ENCODE measurements at places on chromosomes 1 and 21.

DNA sequence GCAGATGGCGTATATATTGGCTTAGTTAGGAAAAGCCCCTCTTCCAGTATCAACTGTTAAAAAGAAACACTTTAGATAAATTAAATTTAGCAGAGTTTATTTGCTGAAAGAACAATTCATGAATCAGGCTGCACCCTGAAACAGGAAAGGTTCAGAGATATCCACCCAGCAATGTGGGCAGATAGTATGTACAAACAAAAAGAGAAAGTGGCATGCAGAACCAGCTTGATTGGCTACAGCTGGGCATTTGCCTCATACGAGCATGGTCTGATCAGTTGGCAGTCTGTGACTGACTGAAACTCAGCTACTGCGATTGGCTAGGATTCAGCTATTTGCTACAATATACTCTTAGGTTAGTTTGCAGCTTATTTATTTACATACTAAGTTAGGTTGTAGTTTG is 98.2 kb downstream of the ZC3H11B start:
- no peak for DNase-seq

DNA sequence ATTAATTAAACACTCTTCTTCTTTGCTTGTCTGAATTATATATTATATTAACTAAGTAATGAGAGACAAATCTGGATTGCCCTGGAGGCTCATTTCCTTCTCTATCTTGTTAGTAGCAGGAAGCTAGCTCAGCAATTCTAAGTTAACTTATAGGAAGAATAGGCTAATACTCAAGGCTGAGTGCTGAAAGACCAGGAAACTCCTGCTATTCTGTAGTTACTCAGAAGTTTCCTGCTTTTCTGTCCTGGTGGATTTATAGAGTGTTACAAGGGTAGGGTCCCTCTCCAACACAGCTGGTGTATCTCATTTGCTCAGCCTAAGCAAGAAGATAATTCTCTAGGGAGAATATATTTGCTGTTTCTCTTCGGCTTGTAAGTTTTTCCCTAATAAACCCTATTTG is 29.2 kb downstream of the HSPA13 start:
- no peak for DNase-seq

DNA sequence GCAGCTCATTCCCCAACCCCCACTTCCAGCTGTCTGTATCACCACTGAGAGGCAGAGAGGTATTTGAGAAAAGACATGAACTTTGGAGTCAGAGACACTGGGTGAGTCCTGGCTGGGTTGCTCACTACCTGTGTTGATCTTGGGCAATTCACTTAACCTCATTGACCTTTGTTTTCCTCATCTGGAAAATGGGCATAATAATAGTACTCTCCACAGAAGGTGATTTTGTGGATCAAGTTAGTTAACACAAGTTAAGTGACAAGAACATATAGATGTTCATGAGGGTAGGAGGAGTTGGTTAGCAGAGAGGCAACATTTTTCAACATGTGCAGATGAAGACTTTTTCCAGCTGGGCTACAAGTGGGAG is 17.1 kb upstream of the ETV3L start:
- no peak for DNase-seq

- no peak for DNase-seq
Observed at GRCh38 chr1:71193153-71193552, 112.3 kb upstream of the ZRANB2 start.

DNA sequence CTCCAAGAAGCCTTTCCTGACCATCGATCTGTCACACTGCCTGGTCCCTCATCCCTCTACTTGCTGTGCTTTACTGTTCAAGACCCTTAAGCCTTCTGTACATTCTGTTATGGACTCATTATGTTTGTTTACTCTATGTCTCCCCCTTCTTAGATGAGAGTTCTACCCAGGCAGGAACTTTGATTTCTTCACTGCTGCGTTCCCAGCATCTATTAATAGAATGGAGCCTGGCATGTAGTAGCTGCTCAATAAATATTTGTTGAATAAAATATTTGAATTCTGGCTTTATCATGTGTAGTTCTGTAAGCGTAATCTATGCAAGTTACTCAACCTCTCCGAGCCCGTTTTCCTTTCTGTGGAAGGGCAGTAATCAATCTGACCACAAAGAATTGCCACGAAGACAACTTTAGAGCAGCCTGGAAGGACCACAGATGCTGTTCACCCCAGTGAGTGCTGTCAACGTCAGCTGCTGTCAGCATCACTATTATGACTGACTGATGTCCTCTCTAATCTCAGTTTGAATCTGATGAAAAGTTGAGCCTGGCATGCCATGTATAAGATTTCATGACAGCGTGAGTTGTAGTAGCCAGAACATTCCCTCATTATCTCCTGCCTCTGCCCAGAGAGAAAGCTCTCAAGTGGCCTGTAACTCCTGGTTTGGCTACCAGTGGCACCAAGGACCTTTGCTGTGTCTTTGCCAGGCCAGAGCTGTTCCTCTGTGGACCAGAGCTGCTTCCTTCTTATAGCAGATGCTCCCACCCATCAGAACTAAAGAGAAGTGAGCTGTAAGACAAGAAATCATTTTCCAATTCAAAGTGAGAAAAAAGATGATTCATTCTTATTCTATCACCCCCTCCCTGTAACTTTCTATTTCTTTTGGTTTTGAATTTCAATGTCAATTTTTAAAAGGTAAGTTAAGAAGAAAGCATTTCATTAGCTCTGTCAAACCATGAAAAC is 94.5 kb downstream of the PRDM2 start:
- no peak for DNase-seq

GRCh38 chr1:50605186-50605875 is 182.1 kb upstream of the DMRTA2 start:
- DNase-seq: no peak

- no peak for DNase-seq
Observed at GRCh38 chr1:174156437-174156836, 2.9 kb upstream of the RABGAP1L start.

DNA sequence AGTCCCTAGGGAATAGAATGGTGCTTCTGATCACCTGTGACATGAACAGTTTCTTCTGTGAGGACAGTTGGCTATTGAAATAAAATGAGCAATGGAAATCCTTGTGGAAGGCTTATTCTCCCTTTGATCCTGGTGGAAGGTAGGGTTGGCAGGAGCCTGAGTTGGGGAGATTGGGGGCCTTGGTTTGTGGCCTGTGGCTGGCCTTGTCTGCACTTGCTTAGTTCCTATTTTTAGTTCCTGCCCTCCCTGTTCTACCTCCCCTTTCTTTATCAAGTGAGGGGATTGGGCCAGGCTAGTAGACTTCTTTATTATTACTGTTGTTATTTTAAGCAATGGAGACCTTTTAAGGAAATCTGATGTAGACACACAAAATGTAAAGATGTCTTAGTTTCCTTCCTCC is 8.2 kb downstream of the DMRTB1 start:
- DNase-seq: no peak

DNA sequence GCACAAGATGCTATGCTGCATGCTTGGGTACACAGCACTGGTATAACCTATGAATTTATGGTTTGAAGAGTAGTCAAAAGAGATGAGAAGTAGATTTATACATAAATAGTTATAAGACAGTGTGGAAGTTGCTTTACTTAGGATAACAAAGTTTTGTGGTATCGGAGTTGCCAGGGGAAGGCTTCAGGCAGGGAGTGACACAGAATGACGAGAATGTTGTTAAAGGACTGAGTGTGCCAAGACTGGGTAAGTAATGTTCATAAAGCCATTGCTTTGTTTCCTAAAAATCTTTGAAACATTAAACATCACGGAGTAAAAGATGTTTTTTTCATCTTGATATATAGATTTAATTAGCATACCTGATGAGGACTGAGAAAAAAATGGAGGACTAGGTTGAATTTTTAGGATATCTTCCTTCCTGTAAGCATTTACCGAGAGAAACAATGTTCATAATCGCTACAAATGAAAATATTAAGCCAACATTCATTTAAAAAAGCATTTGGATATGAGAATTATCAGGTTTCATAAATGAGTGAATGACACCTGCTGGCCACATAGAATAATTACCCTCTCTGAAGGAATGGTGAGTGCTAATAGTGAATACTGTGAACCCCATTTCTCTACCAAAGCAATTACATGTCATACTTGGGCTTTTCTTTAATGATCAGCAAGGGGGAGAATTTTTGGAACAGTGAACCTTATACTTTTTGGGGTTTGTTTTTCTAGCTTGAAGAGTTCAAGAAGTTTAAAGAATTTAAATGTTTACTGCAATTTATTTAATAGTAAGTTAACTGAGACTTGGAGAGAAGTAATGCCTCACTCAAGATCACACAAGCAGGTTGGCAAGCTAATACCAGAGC is 28.4 kb downstream of the EXTL2 start:
- no peak for DNase-seq

- no peak for DNase-seq
Observed at GRCh38 chr1:223230161-223230881, 87.3 kb upstream of the TLR5 start.

GRCh38 chr1:65698590-65698989 is 94.1 kb upstream of the PDE4B start:
- DNase-seq: no peak

DNA sequence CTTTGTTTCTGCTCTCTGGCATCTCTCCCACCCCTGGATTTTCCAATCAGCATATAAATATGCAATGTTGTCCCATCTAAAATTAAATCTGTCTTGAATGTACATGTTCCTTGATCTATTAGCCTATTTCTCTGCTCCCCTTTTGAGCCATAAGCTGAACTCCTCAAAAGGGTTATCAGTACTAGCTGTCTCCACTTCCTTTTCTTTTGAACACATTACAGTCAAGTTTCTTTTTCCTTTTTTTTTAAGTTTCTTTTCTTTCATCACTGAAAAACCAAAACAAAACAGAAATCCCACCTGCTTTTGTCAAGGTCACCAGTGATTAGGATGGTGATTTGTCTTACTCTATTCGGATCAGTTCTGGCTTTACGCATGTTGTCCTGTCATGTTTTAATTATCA is 29.3 kb downstream of the XCL2 start:
- no peak for DNase-seq

- DNase-seq: no peak
Observed at GRCh38 chr1:154913273-154913672, 23.2 kb downstream of the PMVK start.

GRCh38 chr1:169849346-169850022 is 44.2 kb downstream of the SCYL3 start:
- DNase-seq: no peak
